Esophagus squamous epithelium (tissue), 5 donors: ENCODE measurements at places on chromosomes 11 and 22.

- no peak for DNase-seq
Measured at GRCh38 chr11:80365076-80365725, 924.4 kb upstream of the TENM4 start.

DNA sequence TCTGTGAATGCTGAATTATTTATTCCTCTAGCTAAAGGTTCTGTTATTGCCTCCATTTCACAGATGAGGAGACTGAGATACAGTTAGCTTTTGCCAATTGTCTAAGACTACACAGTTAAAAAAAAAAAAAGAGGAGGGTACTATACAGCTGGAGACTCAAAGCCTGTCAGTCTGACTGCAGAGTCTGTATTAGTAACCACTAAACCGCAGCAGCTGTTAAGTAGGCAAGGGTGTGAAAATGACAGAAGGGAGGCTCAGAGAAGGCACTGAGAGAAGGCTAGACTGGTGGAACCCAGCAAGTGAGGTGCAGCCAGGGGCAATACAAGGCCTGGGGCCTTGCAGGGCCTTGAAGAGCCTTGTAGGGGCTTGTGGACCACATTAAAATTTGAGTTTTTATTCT is 181.2 kb downstream of the CSNK2A3 start:
- no peak for DNase-seq

DNA sequence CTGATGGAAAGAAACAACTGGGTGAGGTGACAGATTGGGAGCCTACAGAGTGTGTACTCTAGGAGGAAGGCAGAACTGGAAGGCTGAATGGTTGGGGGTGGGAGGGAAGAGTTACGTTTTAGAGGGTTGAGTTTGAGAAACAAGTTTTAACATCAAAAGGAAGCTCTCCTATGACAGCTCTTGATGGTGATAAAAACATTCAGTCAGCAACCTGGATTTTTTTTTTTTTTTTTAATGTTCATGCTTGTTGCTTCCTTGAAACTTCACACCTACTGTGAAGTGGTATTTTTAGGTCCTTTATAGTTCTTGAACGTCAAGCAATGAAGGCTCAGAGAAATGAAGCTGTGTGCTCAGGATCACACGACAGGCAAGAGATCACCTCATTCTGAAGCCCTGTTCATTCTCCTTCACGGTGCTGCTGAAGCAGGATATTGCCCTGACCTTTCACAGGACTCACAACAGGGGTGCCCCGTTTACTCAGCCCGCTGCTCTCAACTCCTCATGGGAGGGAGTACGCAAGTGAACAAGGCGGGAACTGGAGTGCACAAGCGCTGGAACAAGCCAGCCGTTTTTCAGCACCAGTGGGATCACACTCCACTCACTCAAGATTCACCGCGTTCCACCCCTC is 1.6 kb upstream of the TMEM109 start:
- DNase-seq: no peak

GRCh38 chr11:134139303-134139872 is 70.5 kb downstream of the JAM3 start:
- no peak for DNase-seq

GRCh38 chr11:96366024-96366423 is 23.0 kb upstream of the MAML2 start:
- DNase-seq: no peak

DNA sequence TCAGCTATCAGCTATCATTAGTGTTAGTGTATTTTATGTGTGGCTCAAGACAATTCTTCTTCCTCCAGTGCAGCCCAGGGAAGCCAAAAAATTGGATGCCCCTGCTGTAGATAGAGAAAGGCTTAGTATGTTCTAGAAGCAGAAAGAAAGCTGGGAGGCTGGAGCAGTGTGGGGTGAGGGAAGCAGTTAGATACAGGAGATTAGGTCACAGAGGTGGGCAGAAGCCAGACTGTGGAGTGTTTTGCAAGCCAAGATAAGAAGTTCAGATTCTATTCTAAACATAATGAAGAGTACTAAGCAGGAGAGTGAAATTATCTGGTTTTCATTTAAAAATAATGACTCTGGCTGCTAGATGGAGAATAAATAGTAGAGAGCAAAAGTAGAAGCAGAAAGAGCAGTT is 381.7 kb downstream of the DCDC1 start:
- DNase-seq: no peak

DNA sequence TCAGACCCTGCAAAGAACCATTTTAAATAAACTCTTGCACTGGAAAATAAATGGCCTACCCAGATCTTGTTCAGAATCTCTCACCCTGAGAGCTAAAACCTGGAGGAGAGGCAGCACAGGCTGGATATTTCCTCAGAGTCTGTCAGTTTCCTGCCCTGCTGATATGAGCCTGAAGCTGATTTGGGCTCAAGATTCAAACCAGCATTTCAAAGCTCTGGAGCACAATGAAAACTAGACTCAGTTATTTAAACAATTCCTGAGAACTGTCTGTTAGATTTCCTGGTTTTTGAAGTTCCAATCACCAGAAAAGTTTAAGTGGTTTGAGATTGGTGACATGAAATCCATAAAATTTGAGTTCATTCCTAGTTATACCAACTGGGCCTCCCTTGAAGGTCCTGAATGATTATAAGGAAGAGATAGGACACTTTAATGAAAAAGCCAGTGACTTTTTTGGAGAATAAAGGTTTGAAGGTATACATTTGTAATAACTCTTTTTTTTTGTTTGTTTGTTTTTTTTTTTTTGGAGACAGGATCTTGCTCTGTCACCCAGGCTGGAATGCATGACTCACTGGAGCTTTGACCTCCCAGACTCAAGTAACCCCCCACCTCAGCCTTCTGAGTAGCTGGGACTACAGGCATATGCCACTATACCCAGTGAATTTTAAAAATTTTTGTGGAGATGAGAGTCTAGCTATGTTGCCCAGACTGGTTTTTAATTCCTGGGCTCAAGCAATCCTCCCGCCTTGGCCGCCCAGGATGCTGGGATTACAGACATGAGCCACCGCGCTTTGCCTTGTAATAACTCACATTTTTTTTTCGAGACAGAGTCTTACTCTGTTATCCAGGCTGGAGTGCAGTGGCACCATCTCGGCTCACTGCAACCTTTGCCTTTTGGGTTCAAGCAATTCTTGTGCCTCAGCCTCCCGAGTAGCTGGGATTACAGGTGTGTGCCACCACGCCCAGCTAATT is 8.0 kb upstream of the ESAM start:
- DNase-seq: no peak

- DNase-seq: no peak
Measured at GRCh38 chr11:117392001-117392690, 64.5 kb downstream of the CEP164 start.

DNA sequence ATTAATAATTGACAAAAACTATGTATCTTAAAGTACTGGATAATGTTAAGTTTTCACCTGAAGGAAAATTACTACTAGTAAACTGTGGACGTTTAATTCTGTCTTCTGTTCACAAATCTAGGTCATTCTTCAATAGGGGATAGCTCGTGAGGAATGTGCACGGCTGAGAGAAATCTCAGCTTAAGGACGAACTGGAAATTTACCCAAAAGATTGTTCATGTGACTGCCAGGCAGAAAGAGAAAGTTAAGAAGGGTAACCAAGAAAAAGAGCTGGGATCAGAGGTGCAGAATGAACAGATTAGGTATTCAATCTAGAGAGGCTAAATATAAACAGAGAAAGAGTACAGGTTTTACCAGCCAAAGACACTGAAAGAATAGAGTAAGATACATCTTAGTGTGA is 245.3 kb downstream of the CASP12 start:
- DNase-seq: no peak

GRCh38 chr11:120807414-120808150 is 216.3 kb upstream of the TBCEL start:
- no peak for DNase-seq
